ENCODE measurements at places on chromosomes 12 and 14.
A peak's percentile ranks its signal among the peaks of the same experiment; 100 is the strongest.

DNA sequence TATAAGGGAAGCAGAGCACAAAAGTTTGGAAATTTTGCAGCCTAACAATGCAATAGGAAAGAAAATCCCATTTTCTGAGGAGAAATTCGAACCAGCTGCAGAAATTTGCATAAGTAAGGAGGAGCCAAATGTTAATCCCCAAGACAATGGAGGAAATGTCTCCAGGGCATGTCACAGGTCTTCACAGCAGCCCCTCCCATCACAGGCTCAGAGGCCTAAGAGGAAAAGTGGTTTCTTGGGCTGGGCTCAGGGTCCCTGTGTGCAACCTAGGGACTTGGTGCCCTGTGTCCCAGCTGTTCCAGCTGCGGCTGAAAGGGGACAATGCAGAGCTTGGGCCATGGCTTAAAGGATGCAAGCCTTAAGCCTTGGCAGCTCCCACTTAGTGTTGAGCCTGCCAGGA lies 190.0 kb downstream of the MDGA2 start:
- DNase-seq, result no peak

- no peak for DNase-seq
Observed at GRCh38 chr12:84950971-84951546, 38.5 kb upstream of the SLC6A15 start.

GRCh38 chr12:29149691-29150281 lies 708 bp downstream of the FAR2 start:
- DNase-seq, result peak; percentile 35

DNA sequence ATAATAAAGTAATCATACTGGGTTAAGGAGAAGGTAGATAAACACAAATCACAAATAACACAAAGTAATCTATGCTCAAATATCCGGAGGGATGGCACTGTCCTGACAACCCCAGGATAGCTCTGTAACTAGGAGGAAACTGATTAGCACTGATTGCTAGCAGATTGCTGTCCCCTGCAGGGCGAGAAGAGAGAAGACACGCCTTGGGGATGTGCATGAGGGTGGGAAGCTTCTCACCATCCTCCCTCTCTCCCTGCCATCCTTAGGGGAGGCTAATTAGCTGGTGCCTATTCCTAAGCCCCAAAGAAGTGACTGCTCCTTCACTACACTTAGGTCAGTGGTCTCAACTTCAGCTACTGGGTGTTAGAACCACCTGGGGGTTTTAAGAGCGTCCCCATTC lies 27.0 kb upstream of the TMEM260 start:
- no peak for DNase-seq

GRCh38 chr12:85616201-85616600 lies 220.0 kb downstream of the RASSF9 start:
- no peak for DNase-seq

DNA sequence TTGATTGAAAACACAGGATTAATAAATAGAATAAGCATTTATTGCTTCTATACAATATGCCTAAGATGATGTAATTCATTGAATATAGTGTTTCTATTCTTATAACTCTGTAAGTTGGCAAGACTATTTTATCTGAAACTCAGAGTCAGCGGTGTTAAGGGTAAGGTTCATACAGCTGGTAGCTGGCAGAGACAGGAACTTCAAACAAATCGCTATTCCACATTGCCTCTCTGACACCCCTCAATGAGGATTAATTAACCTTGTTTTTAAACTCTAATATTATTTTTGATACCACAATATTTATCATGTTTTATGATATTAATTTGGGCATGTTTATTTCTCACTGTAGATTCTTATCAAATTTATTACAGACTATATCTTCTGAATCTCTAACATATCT lies 323.4 kb downstream of the ACSS3 start:
- no peak for DNase-seq

- no peak for DNase-seq
Observed at GRCh38 chr12:95395696-95396095, 78.3 kb upstream of the METAP2 start.
